ENCODE measurements at places on chromosomes 7 and 10.

GRCh38 chr10:129929343-129930292 is 34.5 kb downstream of the EBF3 start:
- no peak for DNase-seq

DNA sequence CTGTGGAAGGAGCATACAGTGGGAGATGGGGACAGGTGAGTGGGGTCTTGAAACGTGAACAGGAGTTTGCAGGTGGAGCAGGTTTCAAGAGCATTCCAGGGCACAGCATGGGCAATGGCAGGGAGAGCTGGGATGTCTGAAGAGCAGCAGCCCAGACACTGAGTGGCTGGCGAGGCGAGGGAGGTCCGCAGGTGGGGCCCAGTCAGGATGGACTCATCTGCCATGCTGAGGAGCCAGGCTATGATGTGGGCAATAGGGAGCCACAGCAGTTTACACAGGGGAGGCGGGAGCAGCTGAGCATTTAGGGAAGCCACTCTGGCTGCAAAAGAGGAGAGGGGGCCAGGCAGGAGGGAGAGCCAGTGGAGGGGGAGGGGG is 138.7 kb downstream of the FAM53B start:
- DNase-seq: no peak

- no peak for DNase-seq
These were observed 446.0 kb downstream of the SUGCT start for GRCh38 chr7:40580776-40581175.

DNA sequence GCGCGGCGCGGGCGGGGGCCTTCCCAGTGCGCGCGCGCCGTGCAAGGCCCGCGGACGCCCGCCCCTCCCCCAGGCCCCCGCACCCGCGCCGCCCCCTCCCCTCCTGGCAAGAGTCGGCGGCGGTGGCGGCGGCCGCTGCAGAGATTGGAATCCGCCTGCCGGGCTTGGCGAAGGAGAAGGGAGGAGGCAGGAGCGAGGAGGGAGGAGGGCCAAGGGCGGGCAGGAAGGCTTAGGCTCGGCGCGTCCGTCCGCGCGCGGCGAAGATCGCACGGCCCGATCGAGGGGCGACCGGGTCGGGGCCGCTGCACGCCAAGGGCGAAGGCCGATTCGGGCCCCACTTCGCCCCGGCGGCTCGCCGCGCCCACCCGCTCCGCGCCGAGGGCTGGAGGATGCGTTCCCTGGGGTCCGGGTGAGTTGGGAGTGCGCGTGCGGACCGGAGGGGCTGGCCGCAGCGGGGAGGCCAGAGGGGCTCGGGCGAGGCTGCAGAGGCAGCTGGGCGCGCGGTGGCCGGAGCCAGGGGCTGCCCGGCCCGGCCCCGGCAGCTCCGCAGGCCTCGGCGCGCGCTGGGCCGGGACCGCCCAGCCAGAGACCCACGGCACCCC is at the start of gene BMPR1A:
BMPR1A (plus strand) TSS at position 109 of the 602 bp plus-strand sequence. CDS start 119,400 bp downstream, outside the sequence.
- DNase-seq: peak; percentile 81

GRCh38 chr7:94907026-94907810 is at the start of gene PPP1R9A:
Gene PPP1R9A, plus strand, starts transcription at chr7:94907594. Its CDS starts 2,520 bp downstream, at chr7:94910114.
- no peak for DNase-seq

GRCh38 chr7:2632733-2633537 is 1.1 kb downstream of the TTYH3 start:
- peak; percentile 90 for DNase-seq

DNA sequence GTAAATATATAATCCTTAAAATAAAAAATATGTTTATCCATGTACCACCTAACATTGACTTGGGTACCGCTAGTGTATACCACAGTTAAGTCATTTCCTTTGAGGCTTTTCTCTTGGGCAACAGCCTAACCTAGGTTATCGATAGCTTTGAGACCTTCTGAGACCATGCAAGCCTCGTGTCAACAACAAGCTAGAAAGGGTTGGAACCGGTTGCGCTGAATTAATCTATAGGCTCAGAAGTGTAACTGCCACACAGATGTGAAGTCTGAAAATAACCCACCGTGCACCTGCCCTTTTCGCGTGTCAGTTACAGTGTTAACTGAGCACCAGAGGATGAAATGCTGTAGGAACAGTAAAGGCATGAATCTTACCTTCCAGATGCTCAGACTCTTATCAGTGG is 59.8 kb downstream of the ARID5B start:
- DNase-seq: no peak

- DNase-seq: no peak
These were observed 132.9 kb downstream of the OAT start for GRCh38 chr10:124285587-124286527.

DNA sequence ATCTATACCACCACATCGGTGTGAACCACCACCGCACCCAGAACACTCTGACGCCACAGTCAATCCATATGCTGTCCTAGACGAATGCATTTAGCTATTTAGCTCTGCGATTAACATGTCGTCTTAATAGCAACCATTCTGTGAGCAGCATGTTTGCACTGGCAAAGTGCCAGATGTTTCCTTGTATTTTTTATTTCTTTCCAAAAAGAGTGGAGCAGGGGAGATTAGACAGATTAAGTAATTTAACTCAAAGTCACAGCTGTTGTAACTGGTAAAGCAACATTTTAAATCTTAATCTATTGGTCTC is 57.0 kb upstream of the ARL4A start:
- DNase-seq: no peak

DNA sequence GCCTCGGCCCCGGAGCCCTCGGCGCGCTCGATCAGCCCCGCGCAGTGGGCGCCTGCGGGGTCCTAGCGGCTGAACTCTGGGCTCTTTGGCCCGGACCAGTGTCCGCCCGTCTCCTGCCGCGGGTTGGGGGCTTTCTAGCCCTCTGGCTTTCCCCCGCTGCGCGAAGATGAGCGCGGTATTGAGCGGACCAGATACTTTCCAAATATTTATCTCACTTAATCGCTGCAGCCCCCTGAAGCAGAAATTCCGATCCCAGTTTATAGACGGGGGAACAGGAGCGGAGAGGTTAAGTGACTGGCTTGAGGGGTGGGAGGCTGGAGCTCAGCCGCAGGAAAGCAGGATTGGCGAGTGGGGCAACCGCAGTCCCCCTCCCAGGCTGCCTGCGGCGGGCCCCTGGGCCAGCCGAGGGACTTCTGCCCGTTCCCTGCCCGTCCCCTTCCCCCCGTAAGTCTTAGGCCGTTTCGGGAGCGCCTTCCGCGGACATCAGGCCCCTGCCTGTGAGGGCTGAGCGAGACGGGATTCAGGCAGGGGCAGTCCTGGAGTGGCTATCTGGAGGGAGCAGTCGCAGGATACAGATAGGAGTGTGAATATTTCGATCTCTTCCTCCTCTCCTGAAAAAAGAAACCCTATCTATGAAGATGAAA is 565 bp downstream of the STRIP2 start:
- DNase-seq: no peak

- no peak for DNase-seq
These were observed 489.0 kb downstream of the GATA3 start for GRCh38 chr10:8543361-8544056.

GRCh38 chr7:151644554-151644953 is 124.9 kb upstream of the RHEB start:
- DNase-seq: no peak

- DNase-seq: no peak
These were observed 205.5 kb upstream of the CDC14C start for GRCh38 chr7:48718731-48719378.

GRCh38 chr7:110061387-110061786 is 1029.5 kb upstream of the LRRN3 start:
- DNase-seq: no peak

DNA sequence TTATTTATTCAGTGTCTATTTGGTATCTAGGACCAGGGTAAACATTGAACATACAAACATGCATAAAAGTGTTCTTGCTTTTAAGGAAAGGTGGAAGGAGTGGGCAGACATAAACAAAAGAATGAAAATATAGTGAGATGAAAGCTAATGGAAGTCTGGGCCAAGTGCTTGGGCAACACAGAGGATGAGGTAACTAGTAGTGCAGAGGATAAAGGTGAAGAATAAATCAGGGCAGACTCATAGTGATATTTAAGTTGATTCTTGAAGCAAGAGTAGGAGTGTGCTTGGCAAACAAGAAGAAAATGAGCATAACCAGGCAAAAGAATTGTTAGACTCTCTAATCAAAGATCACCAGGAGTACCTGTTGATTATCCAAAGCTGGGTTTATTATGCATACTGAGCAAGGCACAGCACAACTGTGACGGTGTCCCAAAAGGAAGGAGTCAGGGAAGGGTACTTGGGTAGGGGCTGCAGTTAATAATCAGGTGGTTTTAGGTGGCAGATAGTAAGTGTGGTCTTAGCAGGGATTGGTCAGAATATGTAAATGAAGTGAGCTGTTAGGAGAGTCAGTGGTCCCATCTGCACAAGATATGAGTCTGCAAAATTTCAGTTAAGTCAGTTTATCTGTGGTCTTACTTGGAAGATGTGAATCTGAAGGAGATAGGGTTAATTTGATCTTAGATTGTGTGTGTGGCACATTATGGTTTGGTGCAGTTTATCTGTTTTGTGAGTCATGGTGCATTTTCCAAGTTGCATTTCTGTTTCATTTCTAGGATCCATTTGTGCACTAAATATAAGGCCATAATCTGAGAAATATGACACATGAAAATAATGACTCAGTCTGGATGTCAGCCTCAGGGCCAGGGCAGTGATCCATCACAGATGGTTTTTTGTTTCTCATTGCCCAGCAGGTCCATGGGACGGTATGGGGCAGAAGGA is 30.6 kb upstream of the TAX1BP1 start:
- DNase-seq: no peak

DNA sequence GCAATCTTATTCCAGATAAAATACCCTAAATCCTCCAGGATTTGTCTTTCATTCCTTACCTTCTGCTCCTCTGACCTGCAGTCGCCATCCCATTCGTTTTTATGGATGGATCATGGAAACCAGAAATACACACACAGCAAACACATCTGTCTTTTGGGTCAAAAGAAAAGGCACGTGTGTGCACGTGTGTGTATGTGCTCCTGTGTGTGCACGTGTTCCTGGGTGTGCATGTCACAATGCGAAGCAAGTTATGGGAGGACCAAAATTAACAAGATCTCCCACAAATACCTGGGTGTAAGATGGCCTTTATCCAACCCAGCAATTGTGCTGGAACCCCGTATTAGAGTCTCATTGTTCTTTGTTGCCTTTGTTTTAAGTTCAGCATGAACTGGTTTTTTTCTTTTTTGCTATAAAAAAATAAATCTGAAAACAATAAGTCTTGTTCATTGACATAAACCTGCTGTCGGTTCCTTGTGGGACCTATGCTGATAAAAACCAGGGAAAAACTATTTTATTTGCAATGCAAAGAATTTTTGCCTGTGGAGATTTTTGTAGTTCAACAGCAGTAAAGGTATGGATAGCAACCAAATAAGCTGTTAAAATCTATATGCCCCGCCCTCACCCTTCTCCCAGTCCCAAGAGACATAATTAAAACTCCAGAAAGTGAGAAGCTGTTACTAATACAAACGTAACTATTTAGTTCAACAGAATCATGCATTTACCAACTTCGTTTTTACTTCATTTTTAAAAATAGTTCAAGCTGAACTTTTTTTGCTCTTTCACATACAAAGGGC is 229.6 kb downstream of the CREB5 start:
- DNase-seq: no peak

- no peak for DNase-seq
These were observed 1.8 kb upstream of the DUSP5 start for GRCh38 chr10:110495731-110496552.

DNA sequence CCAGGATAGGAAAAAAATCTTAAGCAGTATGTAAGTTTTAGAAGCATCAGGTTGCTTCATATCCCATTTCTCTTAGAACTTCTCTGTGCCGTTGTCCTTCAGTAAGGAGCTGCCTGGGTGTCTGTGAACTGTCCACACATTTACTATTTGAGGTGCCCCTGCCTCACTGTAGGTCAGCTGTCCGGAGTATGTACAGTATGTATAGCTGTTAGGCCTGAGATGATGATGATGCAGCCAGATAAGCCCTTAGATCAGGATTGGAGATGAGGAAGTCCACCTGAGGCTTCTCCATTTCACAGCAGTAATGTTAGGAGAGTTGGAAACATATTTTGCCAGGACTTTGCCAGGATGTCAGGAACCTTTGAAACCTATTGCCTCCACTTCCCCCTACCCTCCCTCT is 7.7 kb downstream of the NDUFB2 start:
- no peak for DNase-seq

DNA sequence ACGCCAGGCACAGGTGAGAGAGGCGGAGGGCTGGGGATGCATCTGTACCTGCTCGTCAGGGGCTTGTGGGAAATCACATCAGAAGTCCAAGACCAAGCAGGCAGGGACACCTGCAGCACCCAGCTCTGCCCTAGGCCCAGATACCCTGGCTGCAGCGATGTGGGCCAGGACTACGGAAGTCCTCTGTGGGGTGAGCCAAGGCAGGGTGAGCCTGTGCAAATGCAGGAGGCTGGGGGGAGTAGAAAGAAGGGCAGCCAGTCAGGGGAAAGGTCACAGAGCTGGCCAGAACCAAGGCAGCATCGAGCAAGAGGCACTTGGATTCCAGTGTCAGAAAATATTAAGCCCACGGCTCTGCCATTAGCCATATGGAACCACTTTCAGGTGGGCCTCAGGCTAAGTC is 85.2 kb downstream of the TNS3 start:
- no peak for DNase-seq

DNA sequence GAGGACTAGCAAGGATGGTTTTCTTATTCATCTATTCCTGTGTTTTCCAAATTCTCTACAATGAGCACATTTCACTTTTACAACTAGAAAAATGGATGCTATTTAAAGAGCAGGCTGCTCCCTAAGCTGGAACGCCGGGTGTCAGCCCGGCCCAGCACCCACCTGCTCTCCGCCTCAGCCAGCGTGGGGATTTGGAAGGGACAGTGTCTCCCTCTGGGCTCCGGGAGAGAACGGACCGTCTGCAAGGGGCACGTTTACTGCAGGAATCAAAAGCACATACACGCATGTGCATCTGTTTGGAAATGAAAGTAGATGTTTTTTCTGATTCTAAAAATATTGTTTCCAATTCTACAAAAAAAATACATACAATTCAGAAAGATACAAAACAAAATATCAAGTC is 2.3 kb upstream of the JAKMIP3 start:
- peak; percentile 47 for DNase-seq

DNA sequence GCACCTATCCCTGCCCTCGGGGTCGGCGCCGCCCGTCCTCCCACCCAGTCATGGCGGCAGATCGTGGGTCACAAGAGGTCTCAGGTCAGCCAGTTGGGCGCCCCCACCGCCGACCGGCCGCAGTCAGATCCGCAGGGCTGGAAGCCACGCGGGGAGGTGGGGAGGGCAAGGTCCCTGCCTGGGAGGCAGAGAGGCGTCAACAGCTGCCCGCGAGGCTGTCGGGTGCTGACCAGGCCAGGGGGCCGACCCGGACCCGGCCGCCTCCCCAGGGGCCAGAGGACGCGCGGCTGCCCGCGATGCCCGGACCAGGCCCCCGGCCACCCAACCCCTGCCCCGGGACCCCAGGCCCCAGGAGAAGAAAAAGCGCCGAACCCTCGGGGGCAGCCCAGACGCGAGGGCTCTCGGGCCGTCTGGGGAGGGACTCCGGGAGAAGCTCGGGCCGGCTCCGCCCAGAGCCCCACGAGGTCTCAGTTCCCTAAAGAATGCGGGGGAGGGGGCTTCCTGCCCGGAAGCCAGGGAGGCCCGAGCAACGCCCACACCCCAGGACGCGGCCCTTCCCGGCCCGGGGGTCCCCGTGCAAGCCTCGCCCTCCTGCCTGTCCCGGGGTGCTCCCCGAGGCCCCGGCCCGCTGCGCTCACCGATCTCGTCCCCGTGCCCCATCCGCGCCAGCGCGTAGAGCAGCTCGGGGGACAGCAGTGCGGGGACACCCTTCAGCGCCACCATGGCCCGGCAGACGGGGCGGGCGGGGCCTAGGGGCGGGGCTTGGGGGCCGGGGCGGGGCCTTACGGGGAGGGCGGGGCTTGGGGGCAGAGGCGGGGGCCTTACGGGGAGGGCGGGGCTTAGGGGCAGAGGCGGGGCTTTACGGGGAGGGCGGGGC is at the start of gene FUOM:
FUOM (minus strand) TSS at position 735 of the 877 bp plus-strand sequence; CDS start at position 723, 12 bp downstream.
- DNase-seq: no peak

GRCh38 chr10:96290368-96291133 is 13.7 kb upstream of the DNTT start:
- no peak for DNase-seq

All from coronary artery (tissue), 2 donors.